ENCODE measurements at places on chromosomes 2 and 18.

DNA sequence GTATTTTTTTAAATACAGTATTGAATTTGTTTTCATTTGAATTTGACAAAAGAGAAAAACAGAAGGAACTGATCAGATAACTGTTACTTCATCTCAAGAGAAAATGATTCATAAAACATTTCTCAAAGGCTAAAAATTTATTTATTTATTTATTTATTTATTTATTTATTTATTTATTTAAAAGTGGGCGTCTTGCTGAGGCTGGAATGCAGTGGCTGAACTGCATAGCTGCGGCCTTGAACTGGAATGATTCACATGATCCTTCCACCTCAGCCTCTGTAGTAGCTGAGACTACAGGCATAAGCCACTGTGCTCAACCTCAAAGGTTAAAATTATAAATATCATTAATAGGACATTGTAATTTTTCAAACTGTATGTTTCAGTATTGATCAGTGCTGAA is 4.5 kb upstream of the PUM2 start:
- DNase-seq = no peak

DNA sequence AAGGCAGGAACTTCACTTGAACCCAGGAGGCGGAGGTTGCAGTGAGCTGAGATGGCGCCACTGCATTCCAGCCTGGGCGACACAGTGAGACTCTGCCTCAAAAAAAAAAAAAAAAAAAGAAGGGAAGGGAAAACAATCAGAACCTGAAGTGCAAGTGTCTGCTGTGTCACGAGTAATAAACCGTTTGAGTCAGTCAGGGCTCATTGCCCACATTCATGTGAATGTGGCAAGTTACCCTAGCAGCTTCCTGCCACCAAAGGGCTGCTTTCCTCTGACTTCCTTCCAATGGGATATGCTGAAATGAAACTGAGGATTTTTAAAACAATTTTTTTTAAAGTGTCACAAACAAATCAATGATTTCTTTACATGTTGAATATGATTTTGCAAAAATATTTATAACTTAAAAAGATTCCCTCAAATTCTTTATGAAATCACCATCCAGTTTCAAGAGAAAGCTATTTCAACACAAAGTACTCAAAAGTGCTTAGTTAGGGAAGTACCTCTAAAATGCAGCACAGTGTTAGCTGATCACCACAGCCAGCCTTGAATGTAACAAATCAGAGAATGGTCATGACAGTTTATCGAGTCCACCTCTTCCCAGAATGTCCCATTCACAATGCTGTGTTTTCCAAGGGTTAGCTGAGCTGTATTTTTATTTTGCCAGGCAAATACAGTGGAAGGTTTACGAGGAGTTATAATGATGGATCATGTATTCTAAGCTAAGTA is 36.4 kb downstream of the WDSUB1 start:
- no peak for DNase-seq

DNA sequence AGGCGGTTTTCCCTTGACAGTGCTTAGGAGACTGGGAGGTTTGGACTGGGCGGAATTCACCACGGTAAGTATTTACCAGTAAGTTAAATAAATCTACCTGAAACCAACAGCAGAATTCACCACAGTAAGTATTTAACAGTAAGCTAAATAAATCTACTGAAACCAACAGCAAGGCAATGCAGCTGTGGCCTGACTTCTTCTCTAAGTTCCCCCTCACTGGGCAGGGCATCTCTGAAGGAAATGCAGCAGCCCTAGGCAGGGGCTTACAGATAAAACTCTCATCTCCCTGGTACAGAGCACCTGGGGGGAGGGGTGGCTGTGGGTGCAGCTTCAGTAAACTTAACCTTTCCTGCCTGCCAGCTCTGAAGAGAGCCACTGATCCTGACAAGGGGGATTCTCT is 432.5 kb upstream of the LRRTM1 start:
- no peak for DNase-seq

GRCh38 chr2:1833726-1834125 is 89.4 kb upstream of the PXDN start:
- DNase-seq = no peak

- DNase-seq = no peak
These were observed 212.8 kb downstream of the BCL2 start for GRCh38 chr18:63106727-63107126.

GRCh38 chr2:86706220-86706619 is 13.9 kb upstream of the RMND5A start:
- DNase-seq = no peak

DNA sequence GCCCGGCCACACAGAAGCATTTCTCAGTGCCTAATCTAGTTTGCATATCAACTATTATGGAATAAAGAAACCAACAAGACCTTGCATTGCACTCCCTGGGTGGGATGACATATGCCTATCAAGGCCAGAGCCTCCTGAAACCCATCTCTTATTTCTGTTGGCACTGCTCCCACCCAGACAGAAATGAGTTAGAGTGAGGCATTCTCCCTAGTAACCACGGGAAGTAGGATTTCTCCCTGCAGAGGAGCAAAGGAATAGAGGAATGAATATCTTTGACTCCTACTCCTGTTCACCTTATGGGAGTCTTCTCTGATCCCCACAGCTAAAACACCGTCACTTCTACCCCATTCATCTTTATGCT is 24.2 kb upstream of the SCYGR1 start:
- DNase-seq = no peak

DNA sequence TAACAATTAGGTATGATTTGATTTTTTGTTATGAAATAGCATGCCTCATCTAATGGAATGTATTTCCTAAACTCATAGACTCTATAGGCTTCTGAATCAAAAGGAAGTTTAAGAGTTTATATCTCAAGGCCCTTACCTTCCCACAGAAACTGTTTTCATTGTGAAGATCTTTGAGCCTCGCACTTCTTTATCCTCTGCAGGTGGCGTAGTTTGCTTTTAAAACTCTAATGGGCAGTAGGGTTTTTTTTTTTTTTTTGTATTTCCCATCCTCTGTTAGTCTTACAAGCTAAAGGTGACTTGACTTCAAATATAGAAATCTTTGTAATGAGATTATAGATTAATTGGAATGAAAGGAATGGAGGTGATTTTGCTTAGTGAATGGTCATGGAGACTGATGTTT is 28.3 kb downstream of the DYNC2LI1 start:
- DNase-seq = no peak

- DNase-seq = no peak
These were observed 78.8 kb upstream of the FAM136A start for GRCh38 chr2:70380621-70381020.

DNA sequence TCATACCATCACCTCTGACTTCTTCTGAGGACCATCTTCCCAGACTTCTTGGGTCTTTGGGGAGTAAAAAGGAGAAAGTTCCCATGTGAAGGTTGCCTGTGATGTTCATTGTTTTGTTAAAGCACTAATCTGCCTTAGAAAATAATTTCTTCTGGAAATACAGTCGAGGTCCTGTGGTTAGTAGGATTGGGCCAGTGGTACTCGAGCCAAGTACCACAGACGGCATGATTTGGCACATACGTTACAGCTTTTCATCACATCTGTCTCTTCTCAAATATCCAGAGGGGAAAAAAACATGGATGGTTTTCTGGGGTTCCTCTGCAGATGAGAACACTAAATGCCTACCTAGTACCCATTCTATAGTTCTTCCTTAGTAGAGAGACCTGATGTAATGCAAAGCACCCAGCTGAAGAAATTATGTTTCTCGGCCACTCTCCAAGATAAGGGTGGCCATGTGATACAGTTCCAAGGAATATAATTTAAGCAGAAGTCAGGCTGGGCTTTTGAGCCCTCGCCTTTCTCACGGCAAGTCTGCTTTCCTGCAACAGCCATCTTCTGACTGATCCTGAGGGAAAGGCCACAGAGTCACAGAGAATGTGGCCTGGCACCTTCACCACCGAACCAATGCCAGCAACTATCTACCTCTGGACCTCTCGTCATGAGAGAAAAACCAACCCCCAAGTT is 161.0 kb downstream of the RNF152 start:
- no peak for DNase-seq

DNA sequence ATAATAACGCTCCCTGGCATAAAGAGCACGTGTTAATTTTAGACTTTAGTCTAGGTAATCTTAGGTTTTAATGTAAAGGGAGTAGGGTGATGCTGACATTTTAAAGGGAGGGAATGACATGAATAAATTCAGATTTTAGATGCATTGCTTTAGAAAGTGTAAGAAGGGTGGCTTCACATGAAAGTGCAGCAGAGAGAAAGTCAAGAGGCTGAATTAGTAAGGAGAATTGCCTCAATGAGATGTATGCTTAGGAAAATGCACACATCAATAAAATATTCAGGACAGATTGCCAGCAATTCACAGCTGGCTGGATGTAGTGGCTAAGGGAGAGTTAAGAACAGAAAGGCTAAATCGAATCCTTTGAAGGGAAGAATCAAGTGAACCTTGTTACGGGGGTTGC is 165.5 kb upstream of the CDH19 start:
- DNase-seq = no peak

- no peak for DNase-seq
These were observed 258.1 kb downstream of the ALK start for GRCh38 chr2:29663268-29663667.

DNA sequence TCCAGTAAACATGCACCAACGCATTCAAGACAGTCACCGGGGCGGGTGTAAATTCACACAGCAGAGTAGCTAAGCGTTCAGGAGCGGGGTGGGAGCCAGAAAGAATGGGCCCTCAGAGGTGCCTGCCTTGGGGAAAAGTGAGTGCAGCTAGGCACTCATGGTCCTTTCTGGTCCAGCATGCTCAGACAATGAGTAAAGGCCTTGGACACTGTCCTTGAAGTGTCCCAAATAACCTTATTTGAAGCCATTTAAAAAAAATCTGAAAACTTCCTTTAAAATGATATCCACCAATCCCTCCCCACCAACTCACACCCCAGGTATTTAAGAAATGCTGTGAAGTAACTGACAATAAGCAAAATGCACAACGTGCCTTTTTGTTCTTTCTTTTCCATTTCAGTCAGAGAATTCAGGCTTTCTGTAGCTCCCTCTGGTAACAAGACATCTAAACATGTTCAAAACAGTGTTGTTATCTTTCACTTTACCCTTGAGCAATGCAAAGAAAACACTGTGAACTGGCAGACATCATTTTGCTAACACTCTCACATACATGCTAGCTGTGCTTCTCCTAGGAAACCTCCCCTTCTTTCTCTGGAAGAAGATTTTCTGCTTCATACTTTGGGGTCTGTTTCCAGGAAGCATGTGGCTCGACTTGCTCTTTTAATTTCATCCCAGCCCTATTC is 445.1 kb upstream of the SPRED2 start:
- DNase-seq = no peak

DNA sequence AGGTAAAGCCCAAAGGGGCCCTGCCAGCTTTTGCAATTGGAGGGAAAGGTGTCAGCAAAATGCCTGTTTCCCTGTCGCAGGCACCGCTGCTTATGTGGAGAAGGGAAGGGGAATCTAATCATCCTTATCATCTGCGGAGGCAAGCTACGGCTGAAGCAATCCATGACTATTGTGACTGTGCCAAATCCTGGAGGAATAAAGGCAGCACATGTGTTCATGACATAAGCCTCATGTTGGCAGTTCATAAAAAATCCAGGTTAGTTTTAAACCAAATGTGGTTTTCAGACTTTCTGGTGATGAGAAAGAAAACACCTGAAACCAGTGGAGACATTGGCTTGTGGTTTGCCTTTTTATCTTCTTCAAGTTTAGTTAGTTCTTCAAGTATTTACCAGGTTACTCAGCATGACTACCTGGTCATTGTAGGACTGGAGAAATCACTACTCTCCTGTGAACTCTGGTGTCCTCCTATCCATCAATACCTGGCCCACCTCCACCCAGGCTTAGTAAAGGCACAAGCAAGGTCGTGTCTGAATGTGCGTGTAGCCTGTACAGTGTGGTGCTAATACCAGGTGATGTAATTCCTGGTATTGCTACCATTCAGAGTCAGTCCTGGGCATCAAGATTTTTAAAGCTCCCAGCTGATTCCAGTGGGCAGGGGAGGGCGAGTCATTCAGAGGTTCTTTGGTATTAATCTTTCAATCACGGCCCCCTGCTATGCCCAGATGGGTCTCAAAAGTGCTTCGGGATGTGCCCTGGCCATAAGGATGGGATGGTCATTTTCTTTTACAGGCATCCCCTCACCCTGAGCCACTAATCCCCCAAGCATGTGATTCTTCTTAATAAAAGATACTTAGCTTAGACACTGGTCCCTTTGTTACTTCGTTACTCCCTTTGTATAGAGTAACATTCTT is 96.8 kb downstream of the TGFA start:
- no peak for DNase-seq

DNA sequence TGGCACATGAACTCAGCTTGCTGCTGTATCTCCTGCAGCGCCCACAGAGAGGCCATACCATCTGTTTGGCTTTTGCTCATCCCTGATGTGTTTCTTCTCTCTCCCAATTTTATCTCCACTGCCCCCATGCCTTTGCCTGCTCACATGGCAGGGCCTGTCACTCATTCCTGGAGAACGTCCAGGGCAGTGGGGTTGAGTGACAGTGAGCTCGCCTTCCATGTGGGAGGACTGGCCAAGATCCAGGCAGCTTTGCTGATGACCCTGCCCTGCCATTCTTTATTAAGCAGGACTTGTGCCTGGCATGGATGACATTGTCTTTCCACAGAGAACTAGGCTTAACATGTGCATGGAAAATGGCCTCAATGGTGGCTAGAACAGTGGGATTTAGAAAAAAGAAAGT is 230.5 kb upstream of the THSD7B start:
- DNase-seq = no peak

DNA sequence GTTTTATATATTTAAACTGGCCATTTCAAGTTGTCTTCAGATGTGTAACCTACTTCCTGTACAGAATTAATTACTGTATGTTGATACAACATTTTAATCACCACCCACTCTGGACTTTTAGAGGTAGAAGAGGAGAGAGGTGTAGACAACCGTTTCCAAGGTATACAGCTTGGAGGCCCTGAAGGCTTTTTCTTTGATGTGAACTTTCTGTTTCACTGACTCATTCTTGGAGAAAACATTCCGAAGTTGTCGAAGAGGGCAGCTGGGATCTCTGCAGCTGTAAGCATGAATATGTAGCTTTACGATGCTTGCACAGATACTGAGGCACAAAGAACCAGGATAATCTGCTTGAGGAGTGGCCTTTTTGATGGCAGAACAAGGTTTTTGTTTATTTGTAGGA is 137.0 kb downstream of the NCKAP5 start:
- DNase-seq = no peak

- DNase-seq = no peak
These were observed 113.4 kb upstream of the MCFD2 start for GRCh38 chr2:47028846-47029560.

DNA sequence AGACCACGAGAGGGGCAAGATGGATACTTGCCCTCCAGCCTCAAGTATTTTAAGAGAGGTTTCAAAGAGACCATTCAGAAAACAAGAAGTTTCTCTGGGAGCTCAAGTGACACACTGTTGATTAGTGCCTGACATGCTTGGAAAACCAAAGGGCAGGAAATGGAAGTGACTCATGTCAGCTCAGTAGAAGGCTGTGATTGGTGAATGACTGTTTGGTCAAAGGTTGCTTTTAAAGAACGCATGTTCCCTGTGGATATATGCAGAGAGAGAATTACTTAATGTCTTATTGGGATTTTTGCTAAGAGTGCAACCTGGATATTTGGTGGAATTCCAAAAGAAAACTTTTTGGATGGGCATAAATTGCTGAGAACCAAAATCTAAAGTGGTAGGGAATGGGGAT is 549.9 kb downstream of the XIRP2 start:
- DNase-seq = no peak

All from right hindlimb (tissue), 1 donor.